Activated CD8-positive, alpha-beta memory T cell treated with anti-CD3 and anti-CD28 coated beads, Interleukin-2, amount 10 ng/mL, durations not matched to agents 7 days and 5 days (primary cell): ENCODE measurements at places on chromosomes 13 and 19. TPM values are rescaled to one million over a fixed set of nuclear protein-coding genes. Genes with fewer than 3 reads are reported as not detected.

Gene TYROBP
- not detected for total RNA-seq

Gene ZNF575
- total RNA-seq = 3.7 TPM

Gene ATP8A2
- total RNA-seq = 0.28 TPM

Gene SIGLEC14
- 0.91 TPM for total RNA-seq

Gene MEDAG
- 0.38 TPM for total RNA-seq

Gene C5AR2
- total RNA-seq = 0.29 TPM

Gene CFAP97D2
- total RNA-seq = not detected

Gene ZNF468
- total RNA-seq = 18.6 TPM

Gene ZNF730
- 0.50 TPM for total RNA-seq

Gene CYP4F8
- total RNA-seq = not detected

Gene PVR
- total RNA-seq = 2.4 TPM

Gene C19orf85
- not detected for total RNA-seq

Gene RNF113B
- not detected for total RNA-seq

Gene ZNF420
- total RNA-seq = 10.4 TPM

Gene FXYD7
- 1.1 TPM for total RNA-seq

Gene ZSCAN4
- total RNA-seq = not detected

Gene C2CD4C
- total RNA-seq = not detected

Gene SGCG
- total RNA-seq = not detected

Gene CEACAM8
- not detected for total RNA-seq

Gene PDCD5
- 134 TPM for total RNA-seq

Gene GNA15
- 23.7 TPM for total RNA-seq

Gene VSTM1
- total RNA-seq = not detected

Gene ZFP14
- total RNA-seq = 3.3 TPM

Gene TPTE2
- total RNA-seq = not detected

Gene ZNF382
- total RNA-seq = 12.4 TPM

Gene FAM83E
- 4.1 TPM for total RNA-seq

Gene ZNF555
- total RNA-seq = 2.5 TPM

Gene ZNF442
- 0.55 TPM for total RNA-seq

Gene IL4I1
- total RNA-seq = 12.3 TPM

Gene PNMA8A
- 0.29 TPM for total RNA-seq

Gene MAST1
- total RNA-seq = 2.5 TPM

Gene ADAT3
- 9.3 TPM for total RNA-seq

Gene RINL
- 81.0 TPM for total RNA-seq

Gene INSR
- 0.20 TPM for total RNA-seq

Gene CYP4F11
- total RNA-seq = not detected

Gene ZNF628
- 8.8 TPM for total RNA-seq

Gene CBY2
- not detected for total RNA-seq

Gene SPIB
- 0.23 TPM for total RNA-seq

Gene IFNL1
- total RNA-seq = 0.26 TPM

Gene FSD1
- total RNA-seq = 30.6 TPM

Gene ASPDH
- not detected for total RNA-seq

Gene CEACAM16
- not detected for total RNA-seq

Gene PRTN3
- not detected for total RNA-seq

Gene FUT1
- total RNA-seq = 0.06 TPM
